ENCODE measurements at places on chromosomes 5 and 9. TPM values are rescaled to one million over a fixed set of nuclear protein-coding genes. Genes with fewer than 3 reads are reported as not detected.

The COQ4 gene
- 58.6 TPM for total RNA-seq

The MCTP1 gene
- 7.5 TPM for total RNA-seq

The TOMM5 gene
- 354 TPM for total RNA-seq

The C5orf34 gene
- 5.1 TPM for total RNA-seq

The MEGF10 gene
- not detected for total RNA-seq

The PGM5 gene
- not detected for total RNA-seq

The CDC25C gene
- total RNA-seq, result 10.7 TPM

The CSNK1A1 gene
- total RNA-seq, result 133 TPM

The SLC34A3 gene
- total RNA-seq, result 0.07 TPM

The PCDHB4 gene
- 0.05 TPM for total RNA-seq

The HNRNPK gene
- total RNA-seq, result 580 TPM

The ADGRD2 gene
- not detected for total RNA-seq

The TOR4A gene
- 20.9 TPM for total RNA-seq

The DMXL1 gene
- total RNA-seq, result 10.1 TPM

The CSF1R gene
- total RNA-seq, result 0.33 TPM

The NUTM2G gene
- not detected for total RNA-seq

The ST6GALNAC4 gene
- total RNA-seq, result 21.5 TPM

The PKD2L2 gene
- total RNA-seq, result not detected

The HAVCR2 gene
- total RNA-seq, result 0.87 TPM

The RELL2 gene
- total RNA-seq, result 3.7 TPM

The CRAT gene
- total RNA-seq, result 32.0 TPM

The PCDHA12 gene
- total RNA-seq, result 2.6 TPM

The TNFSF15 gene
- 0.40 TPM for total RNA-seq

The SPINK13 gene
- total RNA-seq, result not detected

The CHSY3 gene
- total RNA-seq, result 0.13 TPM

The TAF11L10 gene
- not detected for total RNA-seq

The LCN2 gene
- total RNA-seq, result 2.8 TPM

The CD72 gene
- total RNA-seq, result not detected

The SIGMAR1 gene
- 194 TPM for total RNA-seq

The BHMT gene
- total RNA-seq, result not detected

The TMEM252 gene
- total RNA-seq, result not detected

The DND1 gene
- 0.73 TPM for total RNA-seq

The LOX gene
- 2.0 TPM for total RNA-seq

The SYNPO gene
- total RNA-seq, result 28.6 TPM

The TDRD7 gene
- total RNA-seq, result 12.7 TPM

The NCS1 gene
- 43.3 TPM for total RNA-seq

The SPRY4 gene
- total RNA-seq, result 5.4 TPM

The KCNV2 gene
- total RNA-seq, result not detected

The CARD6 gene
- 3.8 TPM for total RNA-seq

The TGFBI gene
- total RNA-seq, result 1,744 TPM

The OTP gene
- 0.19 TPM for total RNA-seq

The FBP2 gene
- total RNA-seq, result not detected

The SLC36A2 gene
- total RNA-seq, result not detected

The EXOC3 gene
- total RNA-seq, result 31.9 TPM

The COL27A1 gene
- total RNA-seq, result 11.1 TPM

The APBB3 gene
- 6.3 TPM for total RNA-seq

The PDE6A gene
- 0.17 TPM for total RNA-seq

The ENTPD2 gene
- 0.91 TPM for total RNA-seq

The STC2 gene
- 73.3 TPM for total RNA-seq

The LCN12 gene
- total RNA-seq, result 0.81 TPM

All from A549 treated with RU486 at 1 μM for 4 hours (cell line).